ENCODE measurements at places on chromosomes 16 and 17.

GRCh38 chr17:17062866-17063265 lies 20.6 kb downstream of the MPRIP start:
- DNase-seq, result no peak

GRCh38 chr17:4947411-4948165 lies 742 bp downstream of the PFN1 start:
- peak; percentile 50 for DNase-seq

- no peak for DNase-seq
These were observed 6.3 kb downstream of the TERF2IP start for GRCh38 chr16:75653922-75654321.

- DNase-seq, result no peak
These were observed 95.2 kb upstream of the COX10 start for GRCh38 chr17:13973960-13974651.

GRCh38 chr17:1365445-1366039 lies 34.5 kb downstream of the YWHAE start:
- peak; percentile 46 for DNase-seq

DNA sequence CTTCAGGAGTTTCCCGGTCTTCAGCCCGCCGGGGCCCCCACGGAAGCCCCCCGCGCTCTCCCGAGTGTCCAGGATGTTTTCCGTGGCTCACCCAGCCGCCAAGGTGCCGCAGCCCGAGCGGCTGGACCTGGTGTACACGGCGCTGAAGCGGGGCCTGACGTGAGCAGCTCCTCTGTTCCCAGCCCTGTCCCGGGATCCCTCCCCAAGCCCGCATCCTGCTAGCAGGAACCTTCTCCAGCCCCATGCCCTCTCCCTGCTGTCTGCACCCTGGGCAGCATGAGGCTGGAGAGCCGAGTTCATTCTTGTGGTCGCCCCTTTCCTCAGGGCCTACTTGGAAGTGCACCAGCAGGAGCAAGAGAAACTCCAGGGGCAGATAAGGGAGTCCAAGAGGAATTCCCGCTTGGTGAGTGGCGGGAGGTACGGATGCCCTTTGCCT lies 10.1 kb downstream of the RIPOR1 start:
- DNase-seq, result no peak

- DNase-seq, result no peak
These were observed 62.1 kb downstream of the CRISPLD2 start for GRCh38 chr16:84881702-84882521.

DNA sequence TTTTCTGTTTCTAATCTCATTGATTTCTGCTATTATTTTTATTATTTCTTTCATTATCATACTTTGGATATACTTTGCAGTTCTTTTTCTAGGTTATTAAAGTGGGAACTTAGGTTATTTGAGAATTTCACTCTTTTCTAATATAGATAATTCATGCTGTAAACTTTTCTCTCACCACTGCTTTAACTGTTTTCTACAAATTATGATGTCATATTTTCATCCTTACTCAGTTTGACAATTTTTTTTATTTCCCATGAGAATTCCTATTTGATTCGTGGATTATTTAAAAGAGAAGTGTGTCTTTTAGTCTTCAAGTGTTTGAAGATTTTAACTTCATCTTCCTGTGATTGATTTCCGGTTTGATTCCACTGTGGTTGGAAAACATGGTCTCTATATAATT lies 336.8 kb upstream of the SALL1 start:
- DNase-seq, result no peak

GRCh38 chr17:41695954-41696757 lies 7.5 kb downstream of the EIF1 start:
- DNase-seq, result peak; percentile 68

- no peak for DNase-seq
These were observed 206.5 kb upstream of the GOT2 start for GRCh38 chr16:58940609-58941008.

DNA sequence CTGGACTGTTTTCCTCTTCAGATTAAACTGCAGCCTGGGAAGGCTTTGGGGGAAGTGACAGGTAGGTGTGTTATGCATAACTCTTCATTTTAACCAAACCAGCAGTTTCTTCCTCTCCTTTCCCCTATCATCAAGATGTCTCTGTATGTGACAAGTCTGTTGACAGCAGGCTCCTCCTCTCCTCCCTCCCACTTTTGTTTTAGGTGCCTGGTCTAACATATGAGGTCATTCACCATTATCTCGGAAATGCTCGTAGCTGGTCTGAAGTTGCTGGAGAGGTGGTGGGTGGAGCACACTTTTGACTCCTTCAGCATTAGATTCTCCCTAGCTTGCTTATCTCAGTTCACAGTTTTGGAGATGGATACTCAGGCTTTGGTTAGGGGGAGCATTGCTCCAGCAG lies 571.0 kb upstream of the EEF2KMT start:
- no peak for DNase-seq

DNA sequence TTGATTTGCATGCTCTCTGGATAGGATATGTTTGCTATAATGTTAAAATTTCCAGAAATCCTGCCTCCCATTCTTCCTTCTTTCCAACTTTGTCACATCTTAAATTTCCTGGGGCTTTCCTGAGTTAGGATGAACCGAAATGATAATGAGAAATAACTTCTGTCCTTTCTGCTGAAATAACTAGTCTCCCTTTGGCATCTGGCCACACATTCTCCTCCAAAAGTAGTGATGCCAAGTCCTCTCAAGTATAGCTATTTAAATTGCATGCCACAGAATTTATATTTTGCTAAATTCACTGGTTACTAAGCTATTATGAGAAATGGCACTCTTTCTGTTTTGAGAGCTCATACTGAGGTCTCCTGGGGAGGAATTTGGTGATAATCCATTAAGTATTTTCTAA lies 30.6 kb downstream of the FAM20A start:
- DNase-seq, result no peak

GRCh38 chr16:89031715-89032659 lies 55.0 kb upstream of the CBFA2T3 start:
- no peak for DNase-seq

DNA sequence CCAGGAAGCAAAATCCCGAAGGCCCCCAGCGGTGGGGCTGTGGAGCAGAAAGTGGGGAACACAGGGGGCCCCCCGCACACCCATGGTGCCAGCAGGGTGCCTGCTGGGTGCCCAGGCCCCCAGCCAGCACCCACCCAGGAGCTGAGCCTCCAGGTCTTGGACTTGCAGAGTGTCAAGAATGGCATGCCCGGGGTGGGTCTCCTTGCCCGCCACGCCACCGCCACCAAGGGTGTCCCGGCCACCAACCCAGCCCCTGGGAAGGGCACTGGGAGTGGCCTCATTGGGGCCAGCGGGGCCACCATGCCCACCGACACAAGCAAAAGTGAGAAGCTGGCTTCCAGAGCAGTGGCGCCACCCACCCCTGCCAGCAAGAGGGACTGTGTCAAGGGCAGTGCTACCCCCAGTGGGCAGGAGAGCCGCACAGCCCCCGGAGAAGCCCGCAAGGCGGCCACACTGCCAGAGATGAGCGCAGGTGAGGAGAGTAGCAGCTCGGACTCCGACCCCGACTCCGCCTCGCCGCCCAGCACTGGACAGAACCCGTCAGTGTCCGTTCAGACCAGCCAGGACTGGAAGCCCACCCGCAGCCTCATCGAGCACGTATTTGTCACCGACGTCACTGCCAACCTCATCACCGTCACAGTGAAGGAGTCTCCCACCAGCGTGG lies 6.5 kb downstream of the CBX2 start:
- DNase-seq, result no peak

- peak; percentile 37 for DNase-seq
These were observed 9.0 kb downstream of the TMEM98 start for GRCh38 chr17:32936894-32937500.

- no peak for DNase-seq
These were observed 210.2 kb downstream of the CCDC182 start for GRCh38 chr17:57534863-57535248.

DNA sequence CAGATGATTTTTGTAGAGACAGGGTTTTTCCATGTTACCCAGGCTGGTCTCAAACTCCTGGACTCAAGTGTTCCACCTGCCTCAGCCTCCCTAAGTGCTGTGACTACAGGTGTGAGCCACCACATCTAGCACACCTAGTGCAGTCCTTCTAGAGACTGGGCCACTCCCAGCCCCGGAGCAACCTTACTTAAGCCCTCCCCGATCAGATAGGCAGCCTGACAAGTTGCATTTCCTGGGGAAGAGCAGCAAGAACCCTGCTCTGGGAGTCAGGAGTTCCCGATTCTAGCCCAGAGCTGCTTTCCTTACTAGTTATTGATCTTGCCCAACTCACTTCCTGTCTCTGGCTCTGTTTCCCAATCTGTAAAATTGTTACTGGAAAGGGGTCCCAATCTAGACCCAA lies 7.0 kb upstream of the NAGLU start:
- DNase-seq, result no peak

- no peak for DNase-seq
These were observed 228.5 kb downstream of the TOX3 start for GRCh38 chr16:52318302-52319009.

GRCh38 chr16:51524555-51525373 lies 373.7 kb upstream of the SALL1 start:
- no peak for DNase-seq

DNA sequence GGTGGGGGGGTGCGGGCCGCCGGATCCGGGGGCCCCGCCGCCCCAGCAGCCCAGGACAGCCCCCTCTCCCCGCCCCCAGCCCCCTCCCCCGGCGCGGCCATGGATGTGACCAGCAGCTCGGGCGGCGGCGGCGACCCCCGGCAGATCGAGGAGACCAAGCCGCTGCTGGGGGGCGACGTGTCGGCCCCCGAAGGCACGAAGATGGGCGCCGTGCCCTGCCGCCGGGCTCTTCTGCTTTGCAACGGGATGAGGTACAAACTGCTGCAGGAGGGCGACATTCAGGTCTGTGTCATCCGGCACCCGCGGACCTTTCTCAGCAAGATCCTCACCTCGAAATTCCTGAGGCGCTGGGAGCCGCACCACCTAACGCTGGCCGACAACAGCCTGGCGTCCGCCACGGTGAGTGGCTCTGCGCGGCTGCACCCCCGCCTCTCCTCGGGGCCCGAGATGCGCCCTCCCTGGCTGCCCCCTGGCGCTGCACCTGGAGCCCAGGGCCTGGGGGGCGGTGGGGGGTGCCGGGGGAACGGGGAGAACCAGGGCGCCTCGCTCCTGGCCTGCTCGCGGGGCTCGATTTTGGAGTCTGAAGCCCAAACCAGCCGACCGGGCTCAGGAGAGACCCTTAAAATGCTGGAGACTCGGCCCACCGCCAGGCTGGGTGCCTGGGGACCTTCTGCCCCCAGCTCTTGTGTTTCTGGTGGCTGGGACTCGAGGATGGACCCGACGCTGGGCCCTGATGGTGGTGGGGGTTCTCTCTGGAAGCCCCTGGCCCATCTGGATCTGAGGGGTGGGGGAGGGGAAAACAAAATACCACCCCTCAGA lies 744 bp downstream of the CMIP start:
- no peak for DNase-seq

- no peak for DNase-seq
These were observed 21.3 kb upstream of the CRYBA1 start for GRCh38 chr17:29225396-29225795.

- peak; percentile 72 for DNase-seq
These were observed 5.0 kb downstream of the TBKBP1 start for GRCh38 chr17:47698749-47699535.

GRCh38 chr16:17520561-17520960 lies 49.8 kb upstream of the XYLT1 start:
- DNase-seq, result no peak

GRCh38 chr16:68793401-68793857 lies 49.9 kb upstream of the TANGO6 start:
- DNase-seq, result no peak
